ENCODE measurements at places on chromosomes 4 and X.

DNA sequence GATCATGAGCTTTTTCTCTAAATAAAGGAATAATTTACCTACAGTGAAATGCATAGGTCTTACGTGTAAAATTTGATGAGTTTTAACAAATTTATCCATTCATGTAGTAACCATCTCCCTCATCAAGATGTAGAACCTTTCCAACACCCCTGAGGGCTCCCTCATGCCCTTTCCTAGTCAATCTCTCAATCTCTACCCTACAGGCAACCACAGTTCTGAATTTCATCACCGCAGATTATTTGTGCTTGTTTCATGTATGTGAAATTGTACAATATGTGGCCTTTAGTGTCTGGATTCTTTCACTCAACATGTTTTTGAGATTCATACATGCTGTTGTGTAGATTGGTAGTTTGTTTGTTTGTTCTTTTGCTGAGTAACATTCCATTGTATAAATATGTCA lies 2.1 kb downstream of the VGLL1 start:
- no peak for DNase-seq

DNA sequence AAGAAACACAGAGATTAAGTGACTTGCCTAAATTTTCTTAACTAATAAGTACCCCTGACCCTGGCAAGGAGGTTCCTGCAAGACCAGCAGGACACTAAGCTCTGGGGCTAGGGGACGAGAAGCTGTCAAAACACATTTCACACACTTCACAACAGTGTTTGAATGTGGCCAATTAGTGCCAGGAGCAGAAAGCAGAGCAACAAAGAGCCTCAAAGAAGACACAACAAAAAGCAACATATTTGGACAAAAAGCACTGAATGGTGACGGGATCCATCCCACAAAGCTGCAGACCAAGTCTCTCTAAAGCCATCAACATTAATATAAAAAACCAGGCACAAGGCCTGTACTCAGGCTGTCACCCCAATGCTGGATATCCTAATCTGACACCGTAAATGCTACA lies 361.9 kb upstream of the RASGEF1B start:
- DNase-seq = no peak

DNA sequence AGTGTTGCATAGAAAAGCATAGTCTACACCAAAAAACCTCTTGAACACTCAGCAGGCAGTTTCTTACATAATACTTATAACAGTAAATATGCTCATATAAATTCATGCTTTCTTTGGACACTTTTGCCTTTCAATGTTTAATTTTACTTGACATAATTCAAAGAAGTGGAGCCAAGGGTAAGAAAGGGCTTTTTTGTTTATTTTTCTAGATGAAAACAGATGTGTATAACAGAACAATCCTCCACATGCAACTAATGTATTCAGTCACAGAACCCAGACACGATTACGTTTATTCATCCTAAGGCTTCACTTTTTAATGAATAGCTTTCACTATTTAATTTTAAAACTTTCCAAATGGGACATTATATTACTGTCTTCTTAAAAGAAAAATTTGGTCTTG lies 58.0 kb upstream of the PTPN13 start:
- no peak for DNase-seq

GRCh38 chr4:37767546-37767945 lies 58.9 kb upstream of the PGM2 start:
- no peak for DNase-seq

DNA sequence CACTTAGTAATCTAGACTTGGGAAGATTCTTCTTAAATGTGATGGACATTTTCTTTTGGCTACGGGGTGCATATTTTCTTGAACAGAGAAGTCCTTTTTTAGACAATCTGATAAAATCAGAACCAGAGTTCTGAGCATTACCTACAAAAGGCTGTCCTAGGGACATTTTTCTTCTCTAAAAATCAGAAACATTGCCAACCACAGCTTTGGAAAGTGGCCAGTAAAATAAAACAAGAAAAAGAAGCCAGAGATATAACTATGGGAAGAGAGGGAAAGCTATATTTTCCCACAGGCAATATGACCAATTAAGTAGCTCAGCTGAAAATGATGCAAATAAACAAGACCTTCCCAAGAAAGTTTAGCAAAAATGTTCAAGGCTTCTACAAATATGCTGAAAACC lies 55.9 kb downstream of the MXRA5 start:
- no peak for DNase-seq

GRCh38 chrX:96791559-96791958 lies 92.1 kb upstream of the RPA4 start:
- no peak for DNase-seq

- DNase-seq = no peak
These were observed 471.7 kb upstream of the HS3ST1 start for GRCh38 chr4:11900359-11900758.

DNA sequence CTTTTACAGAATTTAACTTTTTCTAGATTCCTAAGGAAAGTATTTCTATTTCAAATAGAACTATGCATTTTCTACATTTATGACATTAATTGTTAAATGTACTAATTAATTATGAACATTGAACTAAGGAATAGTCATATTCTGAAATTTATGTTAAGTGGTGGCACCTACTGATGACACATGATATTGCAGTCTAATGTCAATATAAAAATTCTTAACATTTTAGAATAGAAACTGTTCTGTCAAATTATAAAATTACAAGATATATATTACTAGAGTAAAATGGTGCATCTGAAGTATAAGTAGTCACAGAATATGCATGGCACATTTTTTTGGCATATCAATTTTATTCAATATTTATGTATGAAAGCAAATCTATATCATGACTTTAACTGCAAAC lies 40.2 kb upstream of the NDNF start:
- DNase-seq = no peak

DNA sequence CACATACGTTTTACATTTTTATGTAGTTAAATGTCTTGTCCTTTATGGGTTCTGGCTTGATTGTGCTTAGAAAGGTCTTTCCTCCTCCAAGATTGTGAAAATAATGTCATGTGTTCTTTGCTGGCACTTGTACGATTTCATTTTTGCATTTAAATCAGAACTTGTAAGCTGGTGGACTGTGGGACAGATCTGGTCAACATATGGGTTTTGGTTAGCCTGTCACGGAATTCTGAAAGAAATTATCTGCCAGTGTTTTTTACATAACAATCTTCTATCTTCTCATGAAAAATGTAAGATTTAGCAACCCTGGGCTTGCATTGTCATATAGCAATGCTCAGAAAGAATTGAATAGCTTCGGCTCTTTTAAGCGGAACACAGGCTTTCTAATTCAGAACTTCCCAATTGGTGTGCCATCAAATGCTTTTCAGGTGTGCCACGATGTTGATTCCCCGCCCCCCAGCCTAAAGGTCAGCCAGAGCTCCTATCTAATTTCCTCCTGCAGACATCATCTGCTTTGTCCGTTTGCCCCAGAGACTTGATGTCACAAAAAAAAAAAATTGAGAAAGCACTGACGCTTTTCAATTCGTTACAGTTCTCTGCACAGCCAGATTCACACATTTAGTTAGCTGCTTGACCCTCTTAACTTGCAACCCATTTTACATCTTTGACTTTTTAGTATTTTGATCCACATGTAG lies 16.2 kb downstream of the AFF1 start:
- no peak for DNase-seq

DNA sequence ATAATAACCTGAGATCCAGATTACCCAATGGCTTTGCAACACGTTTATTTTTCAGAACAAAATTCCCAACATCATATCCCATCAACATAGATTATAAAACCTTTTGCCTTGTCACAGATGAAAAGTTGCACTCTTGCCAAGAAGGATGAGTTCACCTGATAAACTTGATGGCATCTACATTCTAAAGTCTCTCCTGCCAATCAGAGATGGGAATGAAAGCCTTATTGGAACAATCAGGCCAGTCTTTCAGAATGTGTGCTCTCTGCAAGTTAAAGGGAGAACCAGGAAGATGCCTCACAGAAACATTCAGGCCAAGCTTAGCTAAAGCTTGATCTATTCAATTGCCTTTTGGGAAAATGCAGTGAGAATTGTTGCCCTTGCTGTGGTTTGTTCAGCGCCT lies 1.3 kb downstream of the LPAR4 start:
- no peak for DNase-seq

GRCh38 chr4:140252141-140252741 lies 98.3 kb upstream of the MAML3 start:
- DNase-seq = no peak

DNA sequence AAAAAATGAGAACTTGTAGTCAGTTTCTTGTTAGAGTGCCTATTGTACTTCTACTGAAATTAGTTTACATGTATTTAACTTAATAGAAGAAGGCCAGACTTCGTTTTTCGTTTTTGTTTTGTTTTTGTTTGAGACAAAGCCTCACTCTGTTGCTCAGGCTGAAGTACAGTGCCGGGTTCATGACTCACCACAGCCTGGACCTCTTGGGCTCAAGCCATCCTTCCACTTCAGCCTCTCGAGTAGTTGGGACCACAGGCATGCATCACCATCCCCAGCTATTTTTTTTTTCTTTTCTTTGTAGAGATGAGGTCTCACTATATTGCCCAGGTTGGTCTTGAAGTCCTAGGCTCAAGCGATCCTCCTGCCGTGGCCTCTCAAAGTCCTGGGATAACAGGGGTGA lies 793.9 kb downstream of the ADGRL3 start:
- no peak for DNase-seq

DNA sequence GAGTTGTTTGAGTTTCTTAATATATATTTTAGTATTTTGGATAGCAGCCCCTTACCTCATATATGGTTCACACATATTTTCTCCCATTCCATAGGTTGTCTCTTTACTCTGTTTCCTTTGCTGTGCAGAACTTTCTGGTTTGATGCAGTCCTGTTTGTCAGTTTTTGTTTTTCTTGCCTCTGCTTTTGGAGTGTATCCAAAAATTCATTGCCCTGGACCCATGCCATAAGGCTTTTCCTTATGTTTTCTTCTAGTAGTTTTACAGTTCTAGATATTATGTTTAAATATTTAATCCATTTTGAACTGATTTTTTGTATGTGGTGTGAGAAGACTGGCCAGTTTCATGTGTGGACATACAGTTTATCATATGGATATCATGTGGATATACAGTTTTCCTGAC lies 58.5 kb upstream of the NUDT6 start:
- no peak for DNase-seq

GRCh38 chr4:67291644-67292043 lies 253.7 kb downstream of the CENPC start:
- DNase-seq = no peak

DNA sequence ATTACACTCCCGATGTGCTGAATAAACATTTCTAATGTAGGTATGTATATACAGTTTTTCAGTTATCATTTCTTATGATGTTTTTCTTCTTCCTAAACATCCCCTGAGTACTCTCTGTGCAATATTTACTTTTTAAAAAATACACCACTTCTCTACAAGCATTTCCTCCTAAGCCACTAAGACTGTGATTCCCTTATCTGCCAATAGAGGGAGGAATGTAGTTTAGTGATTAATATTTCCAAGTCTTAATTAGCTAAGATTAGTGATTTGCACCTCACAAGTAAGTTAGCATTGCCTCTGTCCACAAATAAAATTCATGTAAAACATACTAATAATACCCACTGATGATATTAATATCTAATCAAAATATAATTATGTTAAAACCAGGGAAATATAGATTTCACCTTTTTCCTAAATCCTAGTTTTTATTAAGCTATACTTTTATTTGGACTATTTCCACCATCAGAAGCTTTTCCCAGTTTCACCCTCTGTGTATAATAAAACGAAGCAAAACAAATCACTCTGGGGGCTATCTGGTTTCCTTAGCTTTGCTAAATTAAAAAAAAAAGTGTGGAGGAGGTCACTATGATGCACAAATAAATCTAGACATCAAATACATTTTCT lies 909.1 kb downstream of the FAT4 start:
- DNase-seq = no peak

GRCh38 chr4:89563431-89563830 lies 255.8 kb upstream of the GPRIN3 start:
- no peak for DNase-seq

All from stimulated activated CD4-positive, alpha-beta T cell treated with anti-CD3 and anti-CD28 coated beads, TNF-alpha, amount 100 ng/mL, for 48 hours (primary cell).